ENCODE measurements at places on chromosomes 7 and 10.

GRCh38 chr7:44220046-44220357, 19.2 kb downstream of the YKT6 start:
- DNase-seq: no peak

DNA sequence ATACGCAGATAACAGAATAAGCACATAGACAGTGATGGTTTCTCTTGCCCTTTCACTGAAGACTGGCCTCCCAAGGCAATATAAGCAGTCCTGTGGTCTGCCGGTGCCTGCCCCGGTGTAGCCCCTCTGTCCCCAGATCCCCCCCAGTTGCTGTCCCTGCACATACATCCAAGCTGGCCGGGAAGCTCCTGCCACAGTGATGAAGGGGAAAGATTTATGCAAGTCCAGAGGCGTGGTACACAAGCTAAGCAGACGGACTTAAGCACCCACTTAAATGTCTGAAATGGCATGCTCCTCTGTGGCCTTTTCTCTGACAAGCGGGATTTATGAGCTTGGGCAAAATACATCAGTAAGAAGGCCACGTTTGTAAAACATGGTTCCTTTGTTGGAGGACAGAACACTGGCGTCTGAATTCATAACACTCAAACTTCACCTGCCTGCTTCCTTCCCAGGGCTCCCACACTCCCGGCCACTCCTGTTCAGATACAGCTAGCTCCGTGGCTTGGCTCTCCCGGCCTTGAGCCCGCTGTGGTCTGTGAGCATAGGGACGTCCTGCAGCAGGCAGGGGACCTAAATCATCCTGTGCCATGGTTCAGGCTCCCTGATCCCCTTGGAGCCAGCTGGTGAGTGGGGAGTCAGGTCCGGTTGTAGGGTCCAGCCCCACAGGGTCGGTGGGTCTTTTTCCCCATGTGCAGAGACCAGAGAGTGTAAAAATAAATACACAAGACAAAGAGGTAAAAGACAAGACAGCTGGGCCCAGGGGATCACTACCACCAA, 61.7 kb upstream of the PPP2R2D start:
- DNase-seq: no peak

GRCh38 chr7:86844608-86845007, 200.9 kb downstream of the GRM3 start:
- DNase-seq: no peak

- DNase-seq: no peak
These were observed 26.9 kb downstream of the WIPI2 start for GRCh38 chr7:5216931-5217330.

GRCh38 chr10:116772909-116773705, 30.7 kb upstream of the HSPA12A start:
- DNase-seq: no peak

- no peak for DNase-seq
These were observed 55.6 kb downstream of the SLC16A9 start for GRCh38 chr10:59654007-59654406.

DNA sequence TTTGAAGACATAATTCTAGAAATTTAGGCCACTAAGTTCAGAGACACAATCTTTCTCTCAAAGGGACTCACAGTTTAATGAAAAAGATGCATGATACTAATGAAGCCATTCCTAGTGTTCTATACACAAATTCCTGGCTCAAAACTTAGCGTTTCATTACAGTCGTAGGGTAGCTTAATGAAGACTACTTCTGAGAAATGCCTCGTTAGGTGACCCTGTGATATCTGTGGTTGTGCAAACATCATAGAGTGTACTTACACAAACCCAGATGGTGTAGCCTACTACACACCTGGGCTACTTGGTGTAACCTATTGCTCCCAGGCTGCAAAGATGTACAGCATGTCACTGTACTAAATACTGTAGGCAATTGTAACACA, 488 bp upstream of the CHCHD3 start:
- no peak for DNase-seq

- peak; percentile 87 for DNase-seq
These were observed 3.0 kb upstream of the NRP1 start for GRCh38 chr10:33337326-33337957.

- DNase-seq: no peak
These were observed 920.1 kb upstream of the AUTS2 start for GRCh38 chr7:68678196-68678595.

- no peak for DNase-seq
These were observed 314.9 kb downstream of the RPS24 start for GRCh38 chr10:78348411-78349164.

DNA sequence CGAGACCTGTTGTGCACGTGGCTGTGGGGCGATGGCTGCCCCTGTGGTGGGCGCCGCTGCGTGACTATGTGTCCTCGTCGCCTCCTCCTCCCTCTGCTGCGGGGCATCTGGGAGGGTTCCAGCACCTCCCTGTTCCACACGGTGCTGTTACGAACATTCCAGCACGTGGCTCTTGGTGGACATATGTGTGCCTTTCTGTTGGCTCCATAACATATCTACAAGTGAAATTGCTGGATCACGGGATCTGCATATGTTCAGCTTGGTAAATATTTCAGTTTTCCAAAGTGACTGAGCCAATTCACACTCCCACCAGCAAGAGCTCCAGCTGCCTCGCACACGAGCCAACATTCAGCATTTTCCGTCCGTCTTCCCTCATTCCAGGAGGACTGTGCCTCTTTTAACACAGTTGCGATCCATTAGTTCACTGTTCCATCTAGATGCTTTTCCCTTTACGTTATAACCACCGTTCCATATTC, 25.1 kb downstream of the SNX8 start:
- no peak for DNase-seq

- no peak for DNase-seq
These were observed 78.7 kb downstream of the GATA3 start for GRCh38 chr10:8133146-8133545.

- no peak for DNase-seq
These were observed 5.5 kb upstream of the TFPI2 start for GRCh38 chr7:93895859-93896600.

DNA sequence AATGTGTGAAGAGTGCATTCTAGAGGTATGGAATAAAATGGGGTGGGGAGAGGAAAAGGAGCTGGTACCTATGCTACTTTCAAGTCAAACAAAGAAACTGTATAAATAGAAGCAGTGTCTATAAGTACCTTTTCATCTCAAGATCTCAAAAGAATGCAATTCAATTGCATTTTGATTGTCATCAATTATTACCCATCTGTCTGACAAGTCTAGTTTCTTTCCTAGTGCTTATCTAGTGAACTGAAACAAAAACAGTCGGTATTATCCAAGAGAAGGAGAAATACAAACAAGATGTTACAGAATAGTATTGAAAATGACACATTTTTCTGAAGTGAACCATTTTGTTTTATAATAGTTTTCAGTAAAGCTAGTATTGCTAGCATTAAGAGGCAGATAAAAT, 754.5 kb upstream of the LRRN3 start:
- DNase-seq: no peak

DNA sequence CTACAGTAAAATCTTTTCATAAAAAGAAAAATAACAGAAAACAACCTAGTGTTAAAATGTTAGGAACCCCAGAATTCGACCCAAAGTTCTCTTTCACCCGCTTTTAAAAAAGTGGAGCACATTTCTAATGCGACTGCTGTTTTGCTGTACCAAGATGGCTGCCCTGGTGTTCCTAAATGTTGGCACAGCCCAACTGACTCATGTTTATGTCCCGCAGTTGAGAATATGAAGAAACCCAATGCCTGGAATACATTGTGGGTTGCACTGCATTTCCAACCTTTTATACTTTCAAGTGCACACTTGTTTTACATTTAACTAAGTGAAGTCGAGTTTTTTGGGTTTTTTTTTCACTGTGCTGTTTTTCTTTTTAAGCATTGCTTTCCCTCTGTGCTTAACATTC, 944 bp downstream of the STEAP1B start:
- no peak for DNase-seq

DNA sequence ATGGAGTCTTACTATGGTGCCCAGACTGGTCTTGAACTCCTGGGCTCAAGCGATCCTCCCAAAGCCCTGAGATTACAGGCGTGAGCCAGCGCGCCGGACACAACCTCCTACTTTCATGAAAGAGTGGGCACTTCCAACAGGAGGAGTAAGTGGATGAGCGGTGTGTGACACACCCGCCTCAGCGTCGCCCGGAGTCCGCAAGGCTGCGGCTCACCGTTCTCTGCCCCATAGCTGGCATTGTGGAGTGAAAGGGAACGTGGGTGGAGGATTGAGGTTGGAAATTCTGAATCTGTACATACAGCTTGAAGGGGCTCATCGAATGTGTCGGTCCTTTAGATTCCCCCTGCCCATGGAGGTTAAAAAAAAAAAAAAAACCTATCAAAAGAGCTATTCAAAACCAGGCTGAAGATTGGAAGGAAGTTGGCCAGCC, 524 bp upstream of the PRXL2A start:
- DNase-seq: no peak

- no peak for DNase-seq
These were observed 101.5 kb downstream of the SLC25A40 start for GRCh38 chr7:87774690-87775089.

- no peak for DNase-seq
These were observed 45.8 kb downstream of the EEPD1 start for GRCh38 chr7:36198854-36199266.

GRCh38 chr7:19062216-19062615, 55.2 kb downstream of the TWIST1 start:
- DNase-seq: no peak

- no peak for DNase-seq
These were observed 878.9 kb downstream of the TYW1 start for GRCh38 chr7:67875558-67875957.

GRCh38 chr7:81068-81925, 111.1 kb upstream of the FAM20C start:
- no peak for DNase-seq

DNA sequence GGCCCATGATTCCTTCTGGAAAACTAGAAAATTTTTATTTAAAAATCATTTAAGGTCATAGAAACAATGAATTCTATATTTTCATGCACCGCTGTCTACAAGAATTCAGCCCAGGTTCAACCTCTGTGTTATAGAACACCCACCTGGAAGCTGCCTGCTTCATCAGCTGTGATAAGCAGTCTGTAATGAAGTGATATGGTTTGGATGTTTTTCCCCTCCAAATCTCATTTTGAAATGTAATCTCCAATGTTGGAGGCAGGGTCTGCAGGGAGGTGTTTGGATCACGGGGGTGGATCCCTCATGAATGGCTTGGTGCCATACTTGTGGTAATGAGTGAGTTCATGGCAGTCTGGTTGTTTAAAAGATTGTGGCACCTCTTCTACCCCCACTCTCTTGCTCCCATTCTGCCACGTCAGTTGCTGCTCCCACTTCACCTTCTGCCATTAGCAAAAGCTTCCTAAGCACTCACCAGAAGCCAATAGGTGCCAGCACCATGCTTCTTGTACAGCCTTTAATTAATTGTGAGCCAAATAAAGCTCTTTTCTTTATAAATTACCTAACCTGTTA, 55.6 kb downstream of the MRPL32 start:
- DNase-seq: no peak

- no peak for DNase-seq
These were observed 83.2 kb upstream of the COL1A2 start for GRCh38 chr7:94311515-94311914.
